ENCODE measurements at places on chromosomes 7 and 10.

DNA sequence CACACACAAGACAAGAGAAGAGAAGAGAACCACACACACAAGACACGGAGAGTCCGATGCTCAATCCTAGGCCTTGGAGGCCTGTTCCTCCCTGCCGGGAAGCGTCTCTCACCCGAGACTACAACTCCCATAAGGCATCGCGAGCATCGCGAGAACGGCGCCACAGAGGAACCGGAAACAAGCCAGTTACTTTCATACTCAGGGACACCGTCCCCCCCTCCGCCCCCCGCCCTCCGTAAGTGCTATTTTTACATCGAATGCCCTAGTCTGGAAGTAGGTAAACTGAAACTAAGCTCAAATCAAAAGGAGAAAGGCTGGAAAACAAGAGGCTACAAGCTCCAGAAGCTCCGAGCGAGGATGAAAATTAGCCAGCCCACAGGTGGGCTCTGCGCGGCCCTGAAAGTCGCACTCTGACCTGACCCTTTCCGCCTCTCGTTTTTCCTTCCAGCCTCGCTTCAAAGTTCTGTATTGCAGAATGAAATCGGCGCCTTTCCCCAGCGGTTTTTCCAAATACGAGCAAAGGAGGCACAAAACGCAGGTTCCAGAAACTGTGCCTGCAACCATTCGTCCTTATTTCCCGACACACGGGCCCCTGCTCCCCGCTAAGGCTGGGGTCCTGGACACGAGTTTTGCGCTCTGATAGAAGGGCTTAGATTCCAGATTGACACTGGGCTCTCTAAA, 11.5 kb upstream of the DNAJC12 start:
- DNase-seq = peak; percentile 82

DNA sequence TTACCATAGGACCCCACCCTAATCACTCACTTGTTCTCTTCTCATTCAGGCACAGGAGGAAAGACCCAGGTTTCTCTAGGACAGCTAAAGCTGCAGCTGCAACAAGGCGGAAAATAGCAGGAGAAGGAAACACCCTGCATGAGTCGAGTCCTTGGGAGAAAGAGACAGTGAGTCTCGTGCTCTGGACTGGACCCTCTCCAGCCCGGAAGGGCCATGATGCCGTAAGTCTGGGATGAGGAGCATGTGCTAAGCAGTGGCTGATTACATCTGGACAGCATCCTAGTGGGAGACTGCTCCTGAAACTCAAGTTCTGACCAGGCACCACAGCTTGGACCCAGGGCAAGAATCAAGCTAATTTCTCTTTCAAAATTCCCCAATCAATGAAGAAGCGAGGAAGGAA, 39.4 kb downstream of the FBXW4 start:
- no peak for DNase-seq

- no peak for DNase-seq
Measured at GRCh38 chr10:126160571-126160970, 227.7 kb downstream of the ADAM12 start.

DNA sequence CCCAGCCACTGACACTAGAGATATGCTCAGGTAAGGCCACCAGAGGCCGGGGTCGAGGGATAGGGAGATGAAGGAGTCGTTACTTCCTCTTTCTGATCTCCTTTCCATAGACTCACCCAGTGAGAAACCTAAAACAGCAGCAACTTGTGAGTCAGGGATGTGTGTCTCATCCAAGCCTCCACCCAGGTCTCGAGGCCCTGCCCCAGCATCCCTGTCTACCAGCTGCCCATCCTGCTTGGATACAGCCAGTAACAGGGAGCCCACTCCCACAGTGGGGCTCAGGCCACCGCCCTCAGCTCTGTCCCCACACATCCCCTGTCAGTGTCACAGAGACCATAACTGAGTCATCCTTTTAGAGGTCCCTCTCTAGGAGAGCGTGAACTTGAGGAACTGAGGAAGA, 49.6 kb upstream of the CHST15 start:
- no peak for DNase-seq

DNA sequence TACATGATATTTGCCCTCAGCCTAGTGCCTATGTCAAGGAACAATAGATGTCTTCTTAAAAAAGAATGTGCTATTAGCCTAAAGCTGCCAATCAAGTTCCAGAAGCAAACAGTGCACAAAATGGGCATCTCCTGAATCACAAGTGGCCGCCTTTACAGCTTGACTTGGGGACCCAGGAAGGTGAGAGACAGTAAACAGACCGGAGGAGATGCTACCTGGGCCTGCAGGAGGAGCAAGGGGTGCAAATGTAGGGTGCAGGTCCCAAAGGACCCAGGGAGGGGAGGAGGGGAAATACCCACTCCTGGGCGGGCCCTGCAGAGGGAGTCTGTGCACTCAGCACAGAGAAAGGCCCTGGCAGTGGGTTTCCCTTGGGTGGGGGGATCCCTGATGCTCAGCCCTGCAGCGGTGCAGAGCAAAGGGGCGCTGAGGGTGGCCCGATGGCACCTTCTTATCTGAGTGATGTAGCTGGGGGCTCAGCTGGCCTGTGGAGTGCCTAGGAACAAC, 147.7 kb downstream of the WDR11 start:
- DNase-seq = no peak

DNA sequence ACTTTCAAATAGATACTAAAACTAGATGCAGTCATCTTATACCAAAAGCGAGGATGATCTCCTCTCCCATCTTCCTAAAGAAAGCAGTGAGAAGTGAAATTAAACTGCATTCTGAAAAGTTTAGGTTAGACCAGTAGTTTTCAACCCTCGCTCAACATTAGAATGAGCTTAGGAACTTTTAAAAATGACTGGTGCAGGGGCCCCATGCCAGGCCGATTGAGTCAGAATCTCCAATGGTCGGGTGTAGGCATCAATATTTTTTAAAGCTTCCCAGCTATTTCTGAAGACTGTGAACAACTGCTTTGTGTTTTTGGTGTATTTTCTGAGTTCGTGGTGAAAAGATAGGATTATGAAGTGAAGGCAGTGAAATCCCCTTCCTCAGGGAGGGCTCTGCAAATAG, 146.0 kb downstream of the VTI1A start:
- no peak for DNase-seq

DNA sequence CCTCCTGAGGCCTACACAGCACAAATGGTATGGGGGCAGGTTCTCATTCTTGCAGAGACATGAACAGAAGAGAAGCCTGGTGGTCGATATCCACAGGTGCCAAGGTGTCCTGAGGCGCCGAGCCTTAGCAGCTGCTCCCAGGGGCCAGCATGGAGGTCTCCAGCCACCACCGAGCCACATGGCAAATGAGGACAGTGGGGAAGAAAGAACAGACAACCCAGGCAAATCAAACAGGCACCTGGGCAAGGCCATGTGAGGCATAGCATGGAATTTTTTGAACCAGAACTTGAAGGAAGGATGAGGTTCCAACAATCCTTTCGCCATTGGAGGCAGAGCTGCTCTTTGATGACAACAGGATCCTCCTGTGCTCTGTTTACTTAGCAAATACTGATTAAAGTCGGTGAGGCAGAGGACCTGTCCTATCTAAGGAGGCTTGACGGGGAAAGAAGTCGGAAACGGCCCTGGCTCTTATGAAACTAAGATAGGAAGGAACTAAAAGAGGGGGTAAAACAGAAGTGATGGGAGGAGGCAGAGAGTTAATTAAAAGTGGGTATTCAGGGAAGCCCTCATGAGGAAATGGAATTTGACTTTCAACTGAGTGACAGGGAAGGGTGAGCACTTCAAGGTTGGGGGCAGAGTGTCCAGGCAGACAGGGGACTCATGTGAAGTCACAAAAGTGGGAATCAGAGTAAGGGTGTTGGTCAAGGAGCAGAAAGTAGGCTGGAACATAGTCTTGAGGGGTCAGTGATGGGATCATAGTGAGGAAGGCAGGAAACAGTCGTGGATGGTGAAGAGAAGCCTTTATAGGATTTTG, 8.6 kb upstream of the CALML3 start:
- DNase-seq = no peak

- DNase-seq = peak; percentile 54
Measured at GRCh38 chr10:103192089-103192450, 1.0 kb downstream of the NT5C2 start.

DNA sequence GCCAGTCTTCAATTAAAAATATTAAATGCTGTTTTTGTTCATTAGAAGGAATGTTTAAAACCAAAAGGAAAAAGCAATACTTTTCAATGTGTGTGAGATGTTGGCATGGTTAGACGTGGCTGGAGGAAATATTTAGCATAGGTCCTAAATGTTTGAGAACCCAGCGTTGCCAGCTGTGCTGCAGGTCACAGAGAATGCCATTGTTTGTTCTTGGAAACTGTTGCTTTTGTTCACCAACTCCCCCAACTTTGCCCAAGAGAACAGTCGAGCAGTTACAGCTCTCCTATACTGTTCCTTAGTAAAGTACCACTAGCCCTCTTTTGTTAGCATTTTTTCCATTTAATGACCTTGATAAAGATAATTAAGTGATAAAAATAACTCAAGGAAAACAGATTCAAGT, 44.5 kb upstream of the ELMO1 start:
- DNase-seq = no peak

GRCh38 chr10:130357951-130358350, 221.8 kb downstream of the GLRX3 start:
- DNase-seq = no peak

GRCh38 chr10:5041471-5042023, 37.9 kb upstream of the AKR1C2 start:
- no peak for DNase-seq

GRCh38 chr10:6463366-6463765, 116.7 kb downstream of the PRKCQ start:
- DNase-seq = no peak

GRCh38 chr7:140262242-140262903, 85.6 kb upstream of the KDM7A start:
- no peak for DNase-seq

- DNase-seq = no peak
Measured at GRCh38 chr7:155975490-155975889, 163.2 kb upstream of the SHH start.

DNA sequence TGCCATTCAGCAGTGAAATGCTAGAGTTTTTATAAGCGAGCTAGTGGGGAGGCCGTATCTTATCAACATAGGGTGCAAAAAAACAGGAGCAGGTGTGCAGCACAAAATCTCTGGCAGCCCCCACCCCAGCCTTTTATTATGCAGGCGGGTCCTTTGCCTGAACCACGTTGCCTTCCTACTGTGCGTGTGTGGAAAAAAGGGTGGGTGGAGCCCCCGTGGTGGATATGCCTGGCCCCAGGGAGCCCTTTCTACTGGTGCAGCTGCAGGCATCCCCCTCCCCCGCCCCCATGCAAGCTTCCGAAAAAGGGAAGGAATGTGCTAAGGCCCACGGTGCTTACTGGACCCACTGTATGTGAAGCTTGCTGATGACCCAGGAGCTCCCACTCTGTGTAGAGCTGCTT, 175.9 kb downstream of the USP6NL start:
- DNase-seq = no peak

All from amygdala (tissue), 56 donors.